Gastroesophageal sphincter (tissue), 4 donors: ENCODE measurements at places on chromosomes 1 and 21. TPM values are rescaled to one million over a fixed set of nuclear protein-coding genes. Genes with fewer than 3 reads are reported as not detected.

GRCh38 chr1:71303617-71304041 lies 222.8 kb upstream of the ZRANB2 start:
- no peak for ATAC-seq

DNA sequence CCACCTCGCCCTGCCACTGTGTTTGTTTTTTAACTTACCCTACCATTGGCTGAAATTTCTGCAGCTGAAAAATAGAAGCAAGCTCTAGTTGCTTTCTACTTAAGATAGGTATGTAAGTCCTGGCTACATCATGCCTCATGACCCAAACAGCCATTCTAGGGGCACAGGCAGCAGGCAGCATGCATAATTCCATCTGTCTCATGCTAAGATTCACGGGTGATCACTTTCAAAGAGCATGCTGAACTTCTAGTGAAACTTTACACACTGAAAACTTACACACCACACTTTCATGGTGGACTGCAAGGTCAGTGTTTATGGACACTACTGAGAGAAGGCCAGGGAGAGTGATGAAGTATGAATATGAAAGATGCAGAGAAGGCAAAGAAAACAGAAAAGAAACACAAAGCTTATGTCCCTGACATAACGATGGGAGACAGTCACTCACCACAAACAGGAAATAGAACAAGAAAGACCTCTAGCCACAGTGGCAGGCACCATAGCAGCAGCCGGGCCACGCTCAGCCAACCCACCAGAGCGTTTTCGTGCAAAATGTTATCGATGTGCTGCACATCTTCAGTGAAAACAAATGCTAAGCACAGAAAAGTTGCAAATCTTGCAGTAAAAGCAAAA lies 102.3 kb upstream of the TIAM1 start:
- ATAC-seq: no peak

- no peak for ATAC-seq
These were observed 172.8 kb upstream of the PTGFR start for GRCh38 chr1:78318011-78318410.

DNA sequence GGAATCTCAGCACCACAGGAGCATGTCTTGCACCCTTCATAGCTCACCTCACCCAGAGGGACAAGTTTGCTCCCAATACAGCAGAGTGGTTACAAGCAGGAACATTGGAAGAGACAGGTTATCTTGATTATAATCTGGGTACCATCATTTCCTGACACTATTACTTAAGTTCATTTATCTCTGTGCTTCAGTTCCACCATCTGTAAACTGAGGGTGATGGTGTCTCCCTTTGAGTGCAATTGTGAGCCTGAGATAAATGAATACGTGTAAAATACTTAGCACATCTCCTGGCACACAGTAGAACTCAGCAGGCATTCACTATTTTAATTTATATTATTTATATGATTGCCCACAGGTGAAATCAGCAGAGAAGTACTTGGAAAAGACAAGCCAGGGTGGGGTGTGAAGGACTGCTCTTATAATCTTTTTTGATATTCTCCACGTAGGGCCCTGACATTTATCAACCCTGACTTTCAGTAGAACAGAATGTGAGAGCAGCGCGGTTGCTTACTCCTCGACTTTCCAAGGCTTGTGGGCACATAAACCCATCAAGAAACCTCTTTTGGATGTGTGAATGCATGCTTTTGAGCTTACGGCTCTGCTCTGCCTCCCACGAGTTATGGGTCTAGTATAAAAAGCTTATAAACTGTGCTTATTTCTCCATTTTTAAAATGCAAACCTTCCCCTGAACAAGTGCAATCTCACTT lies 34.9 kb downstream of the DUSP10 start:
- no peak for ATAC-seq

- ATAC-seq: no peak
These were observed 106.4 kb downstream of the SIK1 start for GRCh38 chr21:43320526-43320925.

GRCh38 chr21:32426066-32426465 lies 13.6 kb downstream of the EVA1C start:
- ATAC-seq: no peak

DNA sequence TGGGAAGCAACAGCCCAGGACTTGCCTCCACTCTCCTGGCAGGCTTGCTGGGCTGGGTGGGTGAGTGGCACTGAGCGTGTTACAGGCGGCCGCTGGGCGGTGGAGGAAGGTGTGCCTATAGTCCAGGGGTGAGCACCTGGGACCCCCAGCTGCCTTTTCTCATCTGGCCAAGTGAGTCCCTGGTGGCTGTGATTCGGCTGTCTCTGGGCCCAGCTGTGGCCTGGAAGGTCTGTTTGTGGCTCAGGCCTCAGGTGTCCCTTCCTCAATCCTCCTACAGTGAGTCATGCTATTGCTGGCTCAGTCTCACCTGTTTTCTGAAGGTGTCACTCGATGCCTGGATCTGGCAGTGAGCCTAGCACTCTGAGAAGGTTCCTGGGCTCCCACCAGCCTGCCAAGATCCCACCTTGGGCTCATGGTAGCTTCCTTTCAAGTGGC lies 564.2 kb downstream of the PTPRU start:
- no peak for ATAC-seq

DNA sequence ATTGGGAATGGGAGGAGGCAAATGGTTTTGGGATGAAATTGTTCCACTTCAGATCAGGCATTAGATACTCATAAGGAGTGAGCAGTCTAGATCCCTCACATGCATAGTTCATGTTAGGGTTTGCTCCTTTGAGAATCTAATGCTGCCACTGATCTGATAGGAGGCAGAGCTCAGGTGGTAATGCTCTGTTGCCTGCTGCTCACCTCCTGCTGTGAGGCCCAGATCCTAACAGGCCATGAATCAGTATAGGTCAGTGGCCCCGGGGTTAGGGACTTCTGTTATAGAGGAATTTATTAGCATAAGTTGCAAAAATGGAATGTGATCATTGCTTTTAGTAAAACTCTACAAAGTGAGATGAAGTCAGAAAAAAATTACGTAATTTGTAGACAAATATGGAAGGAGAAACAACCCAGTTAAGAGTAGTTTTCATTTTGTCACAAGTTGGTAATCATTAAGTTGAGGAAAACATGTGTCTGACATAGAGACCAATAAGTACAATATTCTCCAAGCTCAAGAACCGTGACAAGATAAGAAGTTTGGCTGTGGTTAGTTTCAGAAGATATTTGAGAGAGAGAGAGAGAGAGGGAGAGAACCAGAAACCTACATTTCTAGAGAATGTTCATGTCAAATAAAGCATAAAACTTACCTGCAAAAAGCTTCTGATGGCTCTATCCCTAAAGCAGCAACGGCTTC lies 689.7 kb upstream of the PRMT6 start:
- ATAC-seq: no peak

DNA sequence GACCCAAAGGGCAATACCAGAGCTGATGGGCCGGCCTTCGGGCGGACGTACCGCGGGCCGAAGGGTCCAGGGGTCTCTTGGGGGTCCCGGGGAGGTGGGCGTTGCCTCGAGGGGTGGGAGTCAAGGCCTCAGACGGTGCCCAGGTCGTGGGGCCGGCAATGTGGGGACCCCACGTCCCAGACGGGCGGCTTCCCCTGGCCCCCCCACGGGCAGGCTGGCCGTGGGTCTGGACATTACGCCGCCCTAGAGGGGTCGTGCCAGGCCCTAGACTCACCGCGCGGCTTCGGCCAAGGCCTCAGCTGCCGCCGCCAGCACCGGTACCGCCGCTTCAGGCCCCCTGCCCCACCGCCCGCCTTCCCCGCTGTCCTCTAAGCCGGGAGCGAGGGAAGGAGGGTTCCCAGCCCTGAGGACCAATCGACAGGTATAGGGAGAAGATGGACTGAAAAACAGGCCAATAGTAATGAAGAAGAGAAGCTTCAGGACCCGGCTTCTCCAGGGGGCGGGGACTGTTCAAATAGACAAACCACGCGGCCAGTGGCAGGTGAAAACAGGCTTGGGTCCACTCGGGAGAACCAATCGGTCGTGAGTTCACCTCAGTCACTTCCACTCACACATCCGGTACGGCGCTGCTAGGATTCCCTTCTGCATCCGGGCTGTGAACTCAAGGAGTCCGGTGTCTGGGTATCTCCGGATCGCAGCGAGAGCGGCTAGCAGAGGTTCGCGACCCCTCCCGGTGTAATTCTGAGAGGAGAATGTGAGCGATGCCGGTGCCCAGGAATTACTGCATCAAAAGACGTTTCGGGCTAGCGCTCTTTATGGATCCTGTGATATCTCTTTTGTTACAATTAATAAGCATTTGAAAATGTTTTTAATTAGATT lies at the start of gene MTOR:
Gene MTOR (minus strand): TSS at position 381 of the 879 bp plus-strand sequence. CDS start 3,142 bp downstream, outside the sequence.
- peak; percentile 100 for ATAC-seq

DNA sequence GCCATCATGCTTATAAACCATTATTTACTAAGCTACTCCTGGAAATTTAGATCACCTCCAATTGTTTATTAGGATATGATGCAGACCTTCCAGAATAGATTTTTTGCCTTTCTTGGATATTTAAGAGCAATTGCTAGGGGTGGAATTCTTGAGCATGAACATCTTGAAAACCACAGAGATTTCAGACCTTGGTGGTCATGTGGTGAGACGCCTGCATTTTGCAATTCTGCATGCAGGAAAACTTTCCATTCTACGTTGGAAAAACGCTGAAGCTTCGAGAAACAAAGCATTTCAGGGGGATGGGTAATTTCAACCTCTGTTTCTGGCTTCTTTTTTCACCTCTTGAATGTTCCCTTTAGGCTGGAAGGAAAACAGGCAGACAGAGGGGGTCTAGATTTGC lies 596.3 kb downstream of the KIF26B start:
- ATAC-seq: no peak

GRCh38 chr1:161044535-161044907 lies 1.3 kb downstream of the USF1 start:
- no peak for ATAC-seq

GRCh38 chr1:23908453-23909341 lies 4.5 kb downstream of the CNR2 start:
- peak; percentile 58 for ATAC-seq

GRCh38 chr1:100795646-100795985 lies 76.1 kb downstream of the VCAM1 start:
- no peak for ATAC-seq

- ATAC-seq: no peak
These were observed 36.6 kb downstream of the SORT1 start for GRCh38 chr1:109361069-109361468.

DNA sequence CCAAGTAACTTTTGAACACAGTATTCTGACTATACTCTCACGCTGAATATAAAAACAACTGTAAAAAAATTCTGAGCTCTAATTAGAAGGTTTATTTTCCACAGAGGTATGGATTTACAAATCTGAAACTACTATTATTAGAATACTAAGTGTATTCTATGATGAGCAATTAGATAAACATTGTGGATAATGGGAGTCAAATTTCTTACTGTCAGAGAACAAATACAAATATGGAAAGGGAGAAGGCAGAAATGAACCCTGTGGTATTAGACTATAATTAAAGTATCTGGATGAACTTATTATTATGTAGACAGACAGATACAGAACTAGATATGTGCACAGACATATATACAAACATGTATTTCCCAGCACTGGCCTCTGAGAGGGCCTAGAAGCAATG lies 22.6 kb downstream of the ALDH9A1 start:
- no peak for ATAC-seq

DNA sequence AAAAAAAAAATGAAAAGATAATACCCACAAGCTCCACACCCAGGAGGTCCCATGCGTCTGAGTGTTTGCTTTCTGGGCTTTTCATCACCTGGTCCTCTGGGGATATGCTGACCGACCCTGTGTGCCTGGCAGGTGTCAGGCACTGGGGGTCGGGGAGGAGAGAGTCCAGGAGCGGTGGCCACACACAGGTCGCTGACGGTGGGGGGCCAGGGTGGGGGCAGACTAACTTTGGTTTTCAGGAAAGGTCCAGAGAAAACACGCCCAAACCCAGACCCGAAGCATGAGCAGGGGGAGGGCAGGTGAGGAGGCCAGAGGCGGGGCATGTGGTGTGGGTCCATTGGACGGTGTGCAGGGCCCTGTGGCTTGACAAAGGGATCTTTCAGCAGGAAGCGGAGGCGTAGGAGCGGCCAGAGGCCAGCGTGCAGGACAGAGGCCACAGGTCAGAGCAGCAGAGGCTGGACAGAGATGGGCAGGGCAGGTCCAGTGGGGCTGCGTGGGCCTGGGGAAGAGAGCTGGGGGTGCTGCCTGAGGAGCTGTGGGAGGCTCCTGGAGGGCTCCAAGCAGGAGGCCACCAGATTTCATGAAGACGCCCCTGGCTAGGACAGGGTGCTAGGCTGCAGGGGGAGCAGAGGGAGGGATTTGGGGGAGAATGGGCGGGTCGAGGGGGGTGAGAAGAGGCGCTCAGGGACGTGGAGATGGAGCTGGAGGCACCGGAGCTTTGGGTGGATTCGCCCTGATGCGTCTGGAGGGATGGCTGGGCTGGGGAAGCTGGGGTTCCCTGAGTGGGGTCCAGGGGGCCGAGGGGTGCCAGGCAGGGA lies 15.8 kb downstream of the RNF223 start:
- ATAC-seq: no peak

GRCh38 chr1:236458996-236459395 lies 64.8 kb upstream of the LGALS8 start:
- no peak for ATAC-seq

DNA sequence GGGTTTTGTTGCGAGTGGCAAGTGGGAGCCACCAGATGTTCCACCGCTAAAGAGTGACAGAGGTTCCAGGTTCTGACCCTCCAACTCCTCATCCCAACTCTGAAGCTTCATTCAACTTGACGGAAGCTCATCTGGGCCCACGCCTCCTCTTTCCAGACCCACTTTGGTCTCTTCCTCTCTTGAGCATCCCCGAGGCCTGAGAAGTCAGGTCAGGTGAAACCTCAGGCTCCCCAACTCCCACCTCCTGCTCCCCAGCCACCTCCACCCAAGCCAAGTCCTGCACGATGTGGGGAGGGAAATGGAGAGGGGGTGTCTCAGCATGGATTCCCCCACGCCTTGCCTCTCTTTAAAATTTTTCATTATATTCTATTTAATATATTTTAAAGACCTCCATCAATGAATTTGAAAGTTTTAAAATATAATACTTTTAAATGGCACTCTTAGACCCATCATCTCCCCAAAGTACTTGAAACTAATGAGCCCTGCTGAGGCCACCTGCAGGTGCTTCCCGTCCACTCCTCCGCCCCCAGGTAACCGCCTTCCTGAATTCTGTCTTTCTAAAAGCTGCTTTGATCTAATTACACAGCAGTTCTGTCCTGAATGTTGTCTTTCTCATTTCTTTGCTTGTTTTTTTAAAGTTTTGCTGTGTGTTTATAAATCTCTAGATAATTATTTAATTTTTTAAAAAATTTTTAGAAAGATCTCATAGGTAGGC lies 238.1 kb downstream of the KAZN start:
- no peak for ATAC-seq

The AMY1B gene
- total RNA-seq: not detected

The C1QC gene
- total RNA-seq: 395 TPM

The FALEC gene
- not detected for total RNA-seq

The RAB3B gene
- 0.31 TPM for total RNA-seq

The FCAMR gene
- 0.39 TPM for total RNA-seq

The SPRR1B gene
- total RNA-seq: 15.1 TPM

The SNX7 gene
- total RNA-seq: 35.6 TPM

The TCP10L gene
- total RNA-seq: not detected

The EPS8L3 gene
- not detected for total RNA-seq

The MMP23B gene
- 7.7 TPM for total RNA-seq

The IL19 gene
- not detected for total RNA-seq

The CLCA4 gene
- total RNA-seq: 2.6 TPM

The NFASC gene
- 51.4 TPM for total RNA-seq
